ENCODE measurements at places on chromosomes 4 and X.
A peak's percentile ranks its signal among the peaks of the same experiment; 100 is the strongest.

GRCh38 chrX:3232262-3232923, 114.1 kb downstream of the MXRA5 start:
- no peak for DNase-seq

DNA sequence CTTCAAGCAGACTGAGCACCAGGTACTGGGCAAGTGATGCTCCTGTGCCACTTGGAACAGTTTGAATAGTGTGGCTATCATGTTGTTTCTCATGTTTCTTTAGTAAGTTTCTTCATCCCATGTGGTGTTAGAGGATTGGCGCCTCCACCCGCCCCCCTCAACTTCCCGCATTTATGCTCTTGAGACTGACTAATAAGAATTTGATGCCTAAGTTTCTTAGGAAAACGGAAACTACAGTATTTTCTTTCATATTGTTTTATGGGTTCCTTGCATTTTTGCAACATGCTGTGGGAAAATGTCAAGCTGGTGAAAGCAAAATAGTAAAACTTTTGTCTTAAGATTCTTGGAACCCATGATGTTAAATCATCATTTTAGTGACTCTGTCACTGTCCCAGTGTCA, 101.2 kb upstream of the SLC4A4 start:
- DNase-seq = peak; percentile 50

DNA sequence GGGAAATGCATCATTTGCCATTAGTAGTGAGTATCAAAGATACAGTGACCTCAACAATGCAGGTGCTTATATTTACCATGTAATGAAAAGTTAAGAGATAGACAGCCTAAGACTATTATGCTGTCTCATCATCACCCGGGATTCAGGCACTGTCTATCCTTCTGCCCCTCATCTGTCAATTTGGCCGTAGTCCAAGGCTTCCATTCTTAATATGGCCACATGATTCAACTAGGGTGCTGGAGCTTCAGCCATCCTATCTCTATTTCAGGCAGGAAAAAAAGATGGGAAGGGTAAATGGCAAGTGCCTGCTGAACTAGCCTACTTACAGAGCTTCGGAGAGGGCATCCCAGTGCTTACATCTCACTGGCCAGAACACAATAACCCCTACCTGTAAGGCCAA, 196.7 kb upstream of the LNX1 start:
- DNase-seq = peak; percentile 15

DNA sequence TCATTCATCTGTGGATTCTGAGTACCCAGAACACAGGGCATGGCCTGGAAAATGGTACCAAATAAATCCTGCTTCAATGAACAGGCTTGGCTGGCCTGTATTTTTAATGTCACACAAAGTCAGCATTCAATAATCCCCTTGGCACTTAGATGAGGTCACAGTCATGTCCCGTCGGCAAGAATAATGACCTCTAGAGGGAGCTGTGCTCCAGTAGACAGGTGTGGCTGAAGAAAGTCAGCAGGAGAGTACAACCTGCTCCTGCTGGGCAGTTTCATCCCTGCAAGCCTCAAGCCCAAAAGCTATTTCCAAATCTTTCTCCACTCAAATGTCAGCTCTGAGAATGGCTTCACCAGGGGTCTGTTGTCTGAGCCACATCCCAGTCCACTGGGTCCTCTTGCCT, 404.0 kb upstream of the F9 start:
- no peak for DNase-seq
